ENCODE measurements at places on chromosomes 1 and 21.
A peak's percentile ranks its signal among the peaks of the same experiment; 100 is the strongest.

- DNase-seq = no peak
These were observed 61.8 kb downstream of the RGS13 start for GRCh38 chr1:192697771-192698170.

DNA sequence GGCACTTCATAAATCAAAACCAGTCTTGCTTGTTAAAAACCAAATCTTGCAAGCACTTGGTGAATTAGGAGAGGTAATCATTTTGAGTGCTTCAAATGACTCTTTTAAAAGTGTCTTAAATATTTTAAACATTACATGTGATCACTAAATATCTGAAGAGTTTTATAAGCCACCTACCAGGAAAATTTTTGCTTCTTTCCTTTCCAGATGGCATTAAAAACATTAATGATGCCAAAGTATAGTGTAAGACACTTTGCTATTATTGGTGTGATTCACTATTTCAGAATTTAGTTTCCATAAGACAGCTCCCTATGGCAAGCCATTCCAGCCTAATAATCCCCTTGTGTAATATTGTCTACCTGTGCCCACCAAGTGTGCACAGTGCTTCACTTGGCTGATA, 548.8 kb upstream of the ADAMTS5 start:
- peak; percentile 13 for DNase-seq

DNA sequence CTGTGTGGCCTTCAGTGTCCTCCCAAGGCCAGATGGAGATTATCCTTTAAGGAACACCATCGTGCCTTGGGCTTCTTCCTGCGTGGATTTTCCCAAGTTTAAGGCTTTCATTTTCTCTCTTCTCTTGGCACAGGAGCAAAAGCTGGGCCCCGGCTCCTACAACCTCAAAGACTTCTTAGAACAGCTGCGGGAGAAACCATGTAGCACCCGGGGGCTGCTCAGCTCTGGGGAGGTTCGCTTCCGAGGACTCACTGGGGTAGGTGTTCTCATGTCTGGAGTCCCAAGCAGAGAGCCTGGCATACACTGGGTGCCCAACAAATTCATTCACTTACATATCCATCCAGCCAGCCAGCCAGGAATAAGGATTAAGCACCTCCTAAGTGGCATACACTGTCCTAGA, 6.6 kb upstream of the TTC22 start:
- DNase-seq = no peak

DNA sequence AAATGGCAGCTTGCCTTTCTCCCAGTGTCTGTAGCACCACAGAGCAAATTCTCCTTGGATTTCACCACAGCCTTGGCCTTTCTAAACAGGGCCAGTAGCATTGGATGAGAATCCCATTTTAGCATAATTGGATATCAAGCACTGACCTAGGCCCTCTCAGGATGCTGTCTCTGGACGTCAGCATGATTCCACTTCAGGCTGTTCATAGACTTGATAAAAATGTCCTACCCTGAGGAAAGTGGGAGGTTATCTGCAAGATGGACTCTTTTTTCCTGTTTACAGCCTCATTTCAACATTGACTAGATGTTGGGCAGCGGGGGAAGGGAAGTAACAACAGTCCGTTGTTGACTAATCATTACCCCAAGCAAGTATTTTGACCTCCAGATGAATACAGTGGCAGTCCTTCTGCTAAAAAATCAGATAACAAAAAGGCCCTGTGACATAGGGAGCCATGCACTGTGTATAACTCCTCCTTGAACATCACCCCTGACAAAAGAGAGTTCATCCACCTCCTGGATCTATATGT, 5.2 kb downstream of the NPL start:
- no peak for DNase-seq

GRCh38 chr1:239677362-239677761, 291.0 kb downstream of the CHRM3 start:
- DNase-seq = no peak

GRCh38 chr1:29621826-29622435, 385.6 kb downstream of the PTPRU start:
- no peak for DNase-seq

DNA sequence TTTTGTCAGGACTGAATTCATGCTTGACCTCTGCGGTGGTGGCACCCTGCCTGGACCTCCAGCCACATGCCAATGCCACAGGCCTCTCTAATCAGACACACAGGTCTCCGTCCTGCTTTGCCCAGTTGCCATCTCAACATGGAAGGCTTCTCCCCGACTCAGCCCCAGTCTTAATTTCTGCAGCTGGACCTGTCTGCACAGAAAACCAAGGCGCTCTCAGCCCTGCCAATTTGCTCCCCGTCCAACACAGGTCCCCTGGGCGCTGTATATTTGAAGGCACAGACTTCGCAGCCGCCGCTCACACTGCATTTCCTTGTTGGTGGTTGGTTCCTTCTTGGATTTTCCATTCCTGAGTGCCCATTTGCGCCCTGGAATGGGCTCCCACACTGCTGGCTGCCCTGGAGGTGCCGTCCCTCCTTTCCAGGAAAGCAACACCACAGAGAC, 28.0 kb upstream of the PLEKHG5 start:
- peak; percentile 85 for DNase-seq

DNA sequence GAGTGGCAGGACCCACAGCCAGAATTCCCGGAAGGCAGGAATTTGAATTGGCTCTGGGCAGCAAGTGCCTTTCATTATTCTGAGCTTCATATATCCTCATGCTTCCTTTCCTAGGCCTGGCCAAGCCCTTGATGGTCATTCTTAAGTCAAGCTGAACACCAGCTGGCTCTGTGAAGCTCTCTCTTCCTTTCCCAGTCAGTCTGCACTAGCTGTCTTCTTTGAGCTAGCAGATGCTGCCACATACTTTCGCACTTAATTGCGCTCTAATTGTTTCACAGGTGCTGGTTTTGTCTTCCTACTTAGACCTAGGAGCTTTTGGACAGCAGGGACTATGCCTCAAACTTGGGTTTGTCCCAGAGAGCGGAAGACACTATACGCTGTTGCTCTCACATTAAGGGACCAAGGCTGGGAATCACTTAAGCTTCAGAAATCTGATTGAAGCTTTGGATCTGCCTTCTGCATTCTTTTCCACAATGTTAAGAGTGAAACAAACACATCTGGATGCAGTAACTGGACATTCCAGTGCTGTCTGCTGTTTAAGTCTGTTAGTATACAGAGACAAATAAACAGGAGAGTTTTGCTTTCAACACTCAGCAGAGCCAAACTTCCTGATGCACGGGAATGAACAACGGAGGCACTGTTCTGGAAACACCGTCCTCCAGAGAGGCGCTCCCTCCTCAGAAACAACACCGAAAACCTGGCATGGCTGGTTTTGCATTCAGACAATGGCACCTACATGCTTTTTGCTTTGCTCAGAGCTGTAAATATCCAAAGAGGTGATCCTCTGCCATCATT, 2.2 kb downstream of the TLR5 start:
- DNase-seq = no peak

- no peak for DNase-seq
These were observed 40.0 kb downstream of the MIA3 start for GRCh38 chr1:222657899-222658298.

- DNase-seq = no peak
These were observed 3.8 kb downstream of the B4GALT2 start for GRCh38 chr1:43982808-43983207.
